ENCODE measurements at places on chromosomes 1 and 21. TPM values are rescaled to one million over a fixed set of nuclear protein-coding genes. Genes with fewer than 3 reads are reported as not detected.

DNA sequence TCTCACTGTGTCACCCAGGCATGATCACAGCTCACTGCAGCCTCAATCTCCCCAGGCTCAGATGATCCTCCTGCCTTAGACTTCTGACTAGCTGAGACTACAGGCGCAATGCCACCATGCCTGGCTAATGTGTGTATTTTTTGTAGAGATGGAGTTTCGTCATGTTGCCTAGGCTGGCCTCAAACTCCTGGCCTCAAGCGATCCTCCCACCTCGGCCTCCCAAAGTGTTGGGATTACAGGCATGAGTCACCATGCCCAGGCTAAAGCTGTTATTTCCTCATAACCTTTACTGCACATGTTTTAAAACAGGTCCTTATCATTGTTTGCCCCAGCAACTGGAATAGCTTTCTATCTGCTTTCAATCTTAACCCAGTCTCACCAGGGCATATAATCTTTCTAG lies 2.9 kb downstream of the SARS1 start:
- no peak for DNase-seq

DNA sequence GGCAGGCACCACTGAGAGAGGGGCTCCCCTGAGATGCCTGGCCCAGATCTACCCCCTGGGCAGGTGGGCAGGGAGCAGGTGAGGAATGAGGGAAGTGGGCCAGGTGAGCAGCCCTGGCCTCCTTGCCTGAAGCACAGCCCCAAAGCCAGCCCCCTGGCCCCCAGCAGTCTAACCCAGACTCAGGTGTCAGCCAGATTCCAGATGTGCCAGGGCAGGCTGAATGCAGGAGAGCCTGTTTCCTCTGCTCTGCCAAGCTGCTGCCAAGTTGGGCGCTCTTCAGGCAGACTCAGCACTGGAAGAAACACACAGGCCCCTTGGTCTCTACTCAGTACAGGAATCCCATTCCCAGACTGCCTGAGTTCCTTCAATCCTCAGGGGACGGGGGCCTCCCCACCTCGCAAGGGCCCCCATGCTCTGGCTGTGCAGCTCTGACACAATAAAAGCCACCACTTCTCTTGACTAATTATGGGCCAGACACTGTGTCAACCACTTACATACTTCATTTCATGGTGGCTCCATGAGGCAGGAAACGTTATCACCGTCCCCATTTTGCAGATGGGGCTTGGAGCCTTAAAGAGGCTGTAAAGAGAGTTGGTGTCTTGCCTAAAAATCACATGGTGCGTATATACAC lies 20.4 kb downstream of the ARHGEF19 start:
- no peak for DNase-seq

DNA sequence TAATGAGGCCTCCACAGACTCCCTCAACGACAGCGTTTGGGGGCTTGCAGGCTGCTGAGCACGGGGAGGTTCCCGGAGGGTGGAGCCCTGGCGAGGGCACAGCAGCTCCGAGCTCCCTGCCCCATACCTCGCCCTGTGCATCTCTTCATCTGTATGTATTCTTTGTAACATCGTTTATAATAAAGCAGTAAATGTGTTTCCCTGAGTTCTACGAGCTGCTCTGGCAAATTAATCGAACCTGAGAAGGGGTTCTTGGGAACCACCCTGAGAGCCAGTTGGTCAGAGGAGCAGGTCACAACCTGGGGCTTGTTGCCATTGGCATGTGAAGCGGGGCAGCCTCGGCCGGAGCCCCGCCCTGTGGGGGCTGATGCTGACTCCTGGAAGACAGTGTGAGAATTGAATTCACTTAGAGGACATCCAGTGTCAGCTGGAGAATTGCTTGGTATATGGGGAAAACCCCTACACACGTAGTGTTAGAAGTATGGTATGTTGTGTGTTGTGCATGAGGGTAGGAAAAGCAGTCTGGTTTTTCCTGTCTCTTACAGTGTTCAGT lies 11.5 kb downstream of the SLC37A1 start:
- no peak for DNase-seq

- DNase-seq: peak; percentile 65
Observed at GRCh38 chr21:34885125-34885524, 164.0 kb downstream of the RUNX1 start.

GRCh38 chr1:24745711-24746413 lies 615 bp downstream of the CLIC4 start:
- DNase-seq: no peak

Gene TP73
- 8.1 TPM for total RNA-seq

Gene CLIC6
- 8.3 TPM for total RNA-seq

Gene TATDN3
- total RNA-seq: 6.9 TPM

Gene HSD11B1
- total RNA-seq: 18.7 TPM

Gene GJA5
- 11.5 TPM for total RNA-seq

- no peak for DNase-seq
Observed at GRCh38 chr1:117359561-117360289, 7.5 kb upstream of the MAN1A2 start.

Gene RGS8
- not detected for total RNA-seq

Gene ZNF684
- 1.2 TPM for total RNA-seq

Gene DIRAS3
- 2.0 TPM for total RNA-seq

DNA sequence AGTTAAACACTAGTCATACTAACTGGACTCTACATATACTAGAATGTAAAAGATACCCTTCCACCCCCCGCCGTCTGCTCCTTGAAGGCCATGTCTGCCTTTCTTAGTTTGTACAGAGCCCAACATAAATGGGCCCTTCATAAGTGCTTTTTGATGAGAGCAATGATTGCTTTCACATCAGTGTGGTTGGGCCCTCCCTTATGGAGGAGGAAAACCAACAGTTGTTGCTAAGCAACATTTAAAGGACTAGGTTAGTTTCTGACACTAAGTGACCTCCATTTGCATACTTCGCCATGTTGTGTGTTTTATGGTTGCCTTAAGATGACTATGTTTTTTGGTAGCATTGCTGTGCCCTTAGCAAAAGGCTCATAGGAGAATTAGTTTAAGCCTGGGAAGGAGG lies 182.0 kb upstream of the SGIP1 start:
- no peak for DNase-seq

- no peak for DNase-seq
Observed at GRCh38 chr1:100746542-100746932, 27.0 kb downstream of the VCAM1 start.

Gene ZBTB37
- 6.6 TPM for total RNA-seq

Gene RHOU
- total RNA-seq: 10.8 TPM

DNA sequence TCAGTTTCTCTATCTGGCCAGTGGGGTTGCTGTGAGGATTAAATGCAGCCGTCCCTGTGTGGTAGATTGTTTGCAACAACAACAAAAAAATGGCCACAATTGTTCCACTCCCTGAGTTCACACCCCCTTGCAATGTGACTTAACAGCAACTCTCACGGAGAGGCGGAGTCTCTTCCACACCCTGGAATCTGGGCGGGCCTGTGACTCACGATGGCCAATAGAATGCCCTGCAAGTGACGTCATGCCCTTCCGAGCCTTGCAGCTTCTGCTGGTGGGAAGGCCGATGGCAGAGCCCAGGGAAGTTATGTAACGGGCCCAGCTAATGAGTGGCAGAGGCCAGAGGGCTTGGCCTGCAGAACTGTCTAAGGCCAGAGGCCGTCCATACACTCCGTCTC lies 87.9 kb downstream of the RIPK4 start:
- DNase-seq: no peak

GRCh38 chr1:233982827-233983518 lies 78.5 kb downstream of the SLC35F3 start:
- no peak for DNase-seq

Gene CREG1
- 152 TPM for total RNA-seq

DNA sequence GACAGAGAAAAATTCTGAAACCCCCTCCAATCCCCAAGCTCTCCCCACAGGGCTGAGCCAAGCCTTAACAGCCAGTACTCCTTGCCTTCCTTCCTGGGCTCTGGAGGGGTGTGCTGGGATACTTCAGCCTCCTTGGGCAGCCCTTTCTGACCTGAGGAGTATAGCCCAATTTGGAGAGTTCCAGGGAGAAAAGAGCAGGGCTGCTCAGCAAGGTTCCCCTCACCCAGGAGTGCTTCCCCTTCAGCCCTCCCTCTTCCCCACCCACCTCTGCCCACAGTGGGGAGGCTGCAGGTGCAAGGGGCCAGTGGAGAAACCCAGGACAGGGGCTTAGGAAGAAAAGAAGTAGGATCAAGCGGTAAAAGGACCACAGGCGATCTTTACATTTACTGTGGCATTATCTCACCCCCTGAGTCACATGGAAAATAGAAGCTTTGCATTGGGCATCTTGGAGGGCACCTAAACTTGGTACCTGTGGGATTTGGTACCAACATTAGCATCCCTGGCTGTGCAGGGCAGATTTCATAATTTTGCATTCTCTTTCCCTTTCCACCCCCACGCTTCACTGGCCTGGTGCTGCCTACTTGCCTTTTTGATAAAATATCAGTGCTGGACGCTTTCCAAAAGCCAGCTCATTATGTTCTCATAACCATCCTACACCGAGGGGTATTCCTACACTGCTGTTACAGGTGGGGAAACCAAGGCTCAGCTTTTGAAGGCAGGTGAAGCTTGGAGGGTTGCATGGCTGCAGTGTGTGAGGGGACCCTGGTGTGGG lies 2.8 kb upstream of the ADORA1 start:
- DNase-seq: no peak

Gene HSD3B2
- 10.1 TPM for total RNA-seq

DNA sequence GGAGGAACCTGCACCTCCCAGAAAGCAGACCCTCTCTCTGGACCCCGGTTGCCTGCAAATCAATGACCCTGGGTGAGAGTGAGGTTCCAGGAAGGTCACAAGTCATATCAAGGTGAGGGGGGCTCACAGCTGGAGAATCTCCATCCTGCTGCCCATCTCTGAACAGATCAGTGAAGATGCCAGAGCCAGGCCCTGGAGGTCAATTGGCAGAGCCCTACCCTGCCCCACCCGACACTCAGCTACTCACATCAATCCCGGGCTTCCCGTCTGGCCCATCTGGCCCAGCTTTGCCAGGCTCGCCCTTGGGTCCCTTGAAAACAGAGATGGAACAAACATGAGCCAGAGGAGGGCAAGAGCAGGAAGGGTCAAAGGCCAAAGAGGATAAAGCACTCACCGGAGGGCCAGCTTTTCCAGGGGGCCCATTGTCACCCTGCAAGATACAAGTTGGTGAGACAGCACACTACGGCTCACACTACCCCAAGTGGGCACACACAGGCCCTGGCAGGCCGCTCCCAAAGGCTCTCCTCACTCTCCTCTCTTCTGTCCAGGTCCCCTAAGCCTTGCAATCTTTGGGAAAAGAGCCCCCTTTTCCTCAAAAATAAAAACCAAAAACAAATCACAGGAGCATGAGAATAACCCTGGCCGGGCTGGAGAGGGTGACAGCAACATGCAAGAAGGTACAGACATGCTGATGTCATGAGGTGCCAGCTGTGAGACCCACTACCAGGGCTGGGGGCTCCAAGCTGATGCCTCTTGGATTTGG lies 2.9 kb downstream of the COL9A2 start:
- DNase-seq: no peak

- DNase-seq: no peak
Observed at GRCh38 chr1:11522400-11523235, 43.7 kb downstream of the DISP3 start.

GRCh38 chr21:34825101-34825500 lies 156.3 kb downstream of the CLIC6 start:
- no peak for DNase-seq

Gene BCL2L15
- total RNA-seq: 2.9 TPM

Gene PAQR7
- total RNA-seq: 7.1 TPM

GRCh38 chr1:93751377-93752250 lies 70.0 kb upstream of the BCAR3 start:
- no peak for DNase-seq

DNA sequence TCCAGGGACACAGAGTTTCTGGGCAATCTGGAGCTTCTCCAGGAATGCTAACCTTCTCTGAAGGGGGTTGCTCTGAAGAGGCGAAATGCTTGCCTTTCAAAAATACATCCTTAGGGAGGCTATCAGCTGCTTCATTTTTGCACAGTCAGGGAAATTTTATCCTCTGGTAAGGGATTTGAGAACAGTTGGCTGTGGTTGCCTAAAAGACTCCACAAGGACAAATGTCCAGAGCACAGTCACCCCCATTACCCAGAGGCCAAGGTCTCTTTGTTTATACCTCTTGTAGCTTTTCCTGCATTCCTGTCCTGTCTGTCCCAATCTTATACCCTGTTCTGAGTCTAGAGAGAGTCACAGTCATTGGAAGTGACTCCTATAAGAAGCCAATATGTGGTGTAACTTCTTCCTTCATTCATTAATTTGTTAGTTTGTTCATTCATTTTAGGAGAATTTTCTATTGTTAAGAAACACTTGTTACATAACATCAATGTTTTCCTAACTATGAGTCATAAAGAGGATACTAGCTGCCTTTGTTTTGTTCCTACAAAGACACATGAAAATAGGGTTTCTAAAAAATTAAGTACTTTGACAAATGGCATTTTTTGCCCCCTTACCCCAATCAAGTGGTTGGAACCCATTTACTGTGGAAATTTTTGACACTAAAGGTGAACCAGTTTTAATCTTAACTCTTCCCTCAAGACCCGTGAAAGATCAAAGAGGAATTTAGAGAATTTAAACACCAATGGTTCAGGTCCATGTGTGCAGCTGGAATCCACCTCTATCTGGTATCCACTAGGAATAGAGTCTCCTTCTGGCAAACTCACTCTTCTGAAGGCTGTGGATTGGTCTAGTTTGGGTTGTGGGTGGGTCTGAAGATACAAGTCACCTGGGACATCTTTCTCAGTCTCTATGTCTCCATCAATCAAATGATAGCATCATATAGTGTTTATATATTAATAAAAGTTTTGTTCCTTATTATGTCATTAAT lies 47.1 kb downstream of the GPR88 start:
- no peak for DNase-seq

DNA sequence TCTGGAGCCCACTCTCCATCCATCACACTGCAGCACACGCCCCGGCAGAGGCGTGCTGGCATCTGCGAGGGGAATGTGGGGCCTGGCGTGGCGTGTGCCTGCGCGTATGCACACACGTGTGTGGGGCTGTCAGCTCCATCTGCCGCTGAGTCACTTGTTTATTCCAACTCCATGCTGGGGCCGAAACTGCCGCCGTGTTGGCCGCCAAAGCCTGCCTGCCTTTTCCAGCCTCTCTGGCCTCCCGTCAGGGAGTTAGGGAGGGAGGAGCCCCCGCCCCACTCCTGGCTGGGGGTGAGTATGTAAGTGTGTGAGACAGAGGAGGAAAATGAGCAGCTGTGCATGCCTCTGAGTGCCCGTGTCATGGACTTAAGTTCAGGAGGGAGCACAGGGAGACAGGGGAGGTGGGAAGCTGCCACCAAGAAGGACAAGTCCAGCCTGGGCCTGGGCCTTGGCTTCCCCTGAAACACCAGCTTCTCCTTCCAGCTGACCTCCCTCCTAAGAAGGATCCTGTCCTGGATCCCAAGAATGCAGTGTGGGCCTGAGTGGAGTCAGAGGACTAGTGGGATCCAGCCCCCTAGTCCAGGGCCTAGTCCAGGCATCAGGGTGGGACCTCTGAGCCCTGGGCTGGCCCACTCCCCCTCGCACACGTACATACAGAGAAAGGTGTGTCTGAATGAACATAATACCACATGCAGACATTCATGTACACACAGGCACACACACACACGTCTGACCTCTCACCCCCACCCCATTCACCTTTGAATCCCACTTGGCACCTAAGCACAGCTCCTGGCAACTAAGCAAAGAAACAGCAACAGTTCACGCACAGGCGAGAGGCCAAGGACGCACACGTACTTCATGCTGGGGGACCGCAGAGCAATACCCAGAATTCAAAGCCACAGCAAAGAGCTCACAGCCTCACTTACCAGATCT lies 24.7 kb downstream of the MEF2D start:
- no peak for DNase-seq

GRCh38 chr1:41656825-41657500 lies 172.5 kb upstream of the EDN2 start:
- DNase-seq: no peak

Measured in vagina (tissue), 2 donors.